ENCODE measurements at places on chromosomes 12 and 14. TPM values are rescaled to one million over a fixed set of nuclear protein-coding genes. Genes with fewer than 3 reads are reported as not detected.
A peak's percentile ranks its signal among the peaks of the same experiment; 100 is the strongest.

CPNE6 gene
- total RNA-seq, result not detected

BCL11B gene
- total RNA-seq, result 0.21 TPM

KLRC4 gene
- not detected for total RNA-seq

TBPL2 gene
- not detected for total RNA-seq

B4GALNT1 gene
- 16.3 TPM for total RNA-seq

ACVRL1 gene
- 68.4 TPM for total RNA-seq

PSMC6 gene
- total RNA-seq, result 44.7 TPM

AHNAK2 gene
- 135 TPM for total RNA-seq

BTG1 gene
- 42.8 TPM for total RNA-seq

KCNA5 gene
- total RNA-seq, result 2.2 TPM

GLS2 gene
- 2.1 TPM for total RNA-seq

ARHGAP9 gene
- total RNA-seq, result 7.1 TPM

DNA sequence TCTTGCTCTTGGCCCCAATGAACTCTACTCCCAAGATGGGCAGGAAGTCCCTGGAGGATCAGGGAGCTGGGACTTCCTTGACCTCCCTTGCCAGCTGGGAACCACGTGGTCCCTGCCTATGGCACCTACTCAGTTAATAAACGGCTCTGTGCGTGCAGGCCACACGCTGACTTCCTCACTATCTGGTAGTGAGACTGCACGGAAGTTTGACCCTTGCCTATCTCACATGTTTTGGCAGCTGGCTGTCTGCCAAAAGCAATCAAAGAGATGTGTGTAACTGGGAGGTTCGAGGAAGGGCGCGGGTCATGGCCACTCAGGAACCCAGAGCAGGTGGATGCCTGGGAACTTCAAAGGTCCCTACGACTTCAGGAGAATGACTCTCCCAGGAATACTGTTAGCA, 57.9 kb downstream of the RFLNA start:
- no peak for DNase-seq
- H3K4me3 ChIP-seq, result no peak overlapping the region
- peak overlapping the region; percentile 60 for H3K27ac ChIP-seq
- H3K36me3 ChIP-seq, result peaks cover 49% of the 10 kb centered on the region
- peaks cover 8% of the 10 kb centered on the region for H3K4me1 ChIP-seq
- H3K27me3 ChIP-seq, result no peaks in the 10 kb centered on the region

- H3K27ac ChIP-seq, result no peak overlapping the region
- H3K4me1 ChIP-seq, result no peaks in the 10 kb centered on the region
Observed at GRCh38 chr14:101047326-101047725, 143.8 kb upstream of the RTL1 start.

GRCh38 chr12:120905856-120906384, 1.8 kb upstream of the SPPL3 start:
- H3K36me3 ChIP-seq, result no peaks in the 10 kb centered on the region
- no peak for DNase-seq
- no peaks in the 10 kb centered on the region for H3K27me3 ChIP-seq
- peaks cover 35% of the 10 kb centered on the region for H3K4me1 ChIP-seq

DNA sequence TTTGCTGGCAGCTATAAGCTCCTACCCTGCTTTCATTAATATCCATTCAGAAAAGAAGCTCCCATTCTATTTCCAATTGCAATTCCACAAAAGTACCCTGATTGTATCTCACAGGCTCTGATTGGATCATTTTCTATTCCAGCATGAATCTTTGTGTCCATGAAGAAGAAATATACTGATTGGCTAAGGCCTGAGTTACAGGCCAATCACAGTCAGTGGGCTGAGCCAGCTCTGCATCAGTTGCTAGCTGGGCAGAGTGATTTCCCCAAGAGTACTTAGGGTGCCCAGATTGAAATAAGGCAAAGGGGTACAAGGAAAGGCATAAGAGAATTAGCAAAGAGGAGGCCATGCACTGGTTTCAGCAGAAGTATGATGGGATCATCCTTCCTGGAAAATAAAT, 14.4 kb downstream of the ART4 start:
- no peak overlapping the region for H3K27ac ChIP-seq
- no peak for DNase-seq
- H3K27me3 ChIP-seq, result no peaks in the 10 kb centered on the region
- H3K4me3 ChIP-seq, result no peak overlapping the region
- H3K36me3 ChIP-seq, result no peaks in the 10 kb centered on the region

- no peaks in the 10 kb centered on the region for H3K27me3 ChIP-seq
- no peak for DNase-seq
- no peak overlapping the region for H3K27ac ChIP-seq
- peaks cover 89% of the 10 kb centered on the region for H3K36me3 ChIP-seq
- H3K4me1 ChIP-seq, result no peaks in the 10 kb centered on the region
Observed at GRCh38 chr12:122991623-122992275, 11.3 kb downstream of the ARL6IP4 start.

- no peak overlapping the region for H3K27ac ChIP-seq
- peaks cover 6% of the 10 kb centered on the region for H3K36me3 ChIP-seq
- H3K27me3 ChIP-seq, result no peaks in the 10 kb centered on the region
Observed at GRCh38 chr12:64335886-64336466, 54.6 kb downstream of the C12orf56 start.

DNA sequence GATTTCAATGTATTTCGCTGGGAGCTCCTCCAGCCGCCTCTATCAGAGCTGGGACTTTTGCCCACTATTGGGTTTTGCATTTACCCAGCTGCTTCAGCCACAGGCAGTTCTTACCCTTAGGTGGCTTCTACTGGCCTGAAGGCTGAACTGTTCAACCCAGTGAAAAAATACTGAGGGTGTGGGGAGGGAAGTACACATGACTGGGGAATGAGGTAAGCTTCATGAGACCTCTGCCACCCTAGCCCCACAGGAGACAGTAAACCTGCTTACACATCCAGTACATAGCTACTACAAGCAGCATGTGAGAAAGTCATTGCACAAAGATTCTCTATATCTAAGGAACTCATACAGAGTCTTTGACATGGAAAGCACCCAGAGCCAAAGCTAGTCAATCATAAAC, 411.1 kb downstream of the SYT1 start:
- H3K27me3 ChIP-seq, result no peaks in the 10 kb centered on the region
- no peak overlapping the region for H3K4me3 ChIP-seq
- DNase-seq, result no peak
- H3K27ac ChIP-seq, result no peak overlapping the region
- no peaks in the 10 kb centered on the region for H3K4me1 ChIP-seq
- H3K36me3 ChIP-seq, result no peaks in the 10 kb centered on the region

DNA sequence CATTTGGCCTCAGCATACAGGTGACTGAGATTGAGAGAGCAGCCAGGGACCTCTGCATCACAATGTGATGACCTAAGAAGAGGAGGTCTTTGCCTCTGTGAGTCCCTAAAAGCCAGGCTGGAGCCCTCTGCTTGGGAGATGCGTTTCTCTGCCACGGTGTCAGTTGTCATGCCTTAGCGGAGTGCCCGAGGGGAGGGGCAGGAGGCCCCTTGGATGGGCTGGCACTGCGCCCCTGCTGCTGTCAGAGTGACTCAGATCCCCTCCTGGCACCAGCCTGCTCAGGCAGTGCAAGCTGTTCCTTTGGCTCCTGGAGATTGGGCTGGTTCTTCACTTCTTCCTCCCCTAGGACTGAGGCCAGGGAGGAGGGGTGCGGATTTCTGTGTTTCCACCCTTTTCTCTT, 64.9 kb upstream of the KCNA5 start:
- DNase-seq, result no peak
- H3K4me1 ChIP-seq, result no peaks in the 10 kb centered on the region
- no peaks in the 10 kb centered on the region for H3K27me3 ChIP-seq
- H3K4me3 ChIP-seq, result no peak overlapping the region
- no peak overlapping the region for H3K27ac ChIP-seq

GRCh38 chr14:95871531-95871930, 5.1 kb upstream of the TUNAR start:
- H3K4me3 ChIP-seq, result no peak overlapping the region
- H3K27ac ChIP-seq, result no peak overlapping the region
- no peak for DNase-seq
- H3K4me1 ChIP-seq, result no peaks in the 10 kb centered on the region

DNA sequence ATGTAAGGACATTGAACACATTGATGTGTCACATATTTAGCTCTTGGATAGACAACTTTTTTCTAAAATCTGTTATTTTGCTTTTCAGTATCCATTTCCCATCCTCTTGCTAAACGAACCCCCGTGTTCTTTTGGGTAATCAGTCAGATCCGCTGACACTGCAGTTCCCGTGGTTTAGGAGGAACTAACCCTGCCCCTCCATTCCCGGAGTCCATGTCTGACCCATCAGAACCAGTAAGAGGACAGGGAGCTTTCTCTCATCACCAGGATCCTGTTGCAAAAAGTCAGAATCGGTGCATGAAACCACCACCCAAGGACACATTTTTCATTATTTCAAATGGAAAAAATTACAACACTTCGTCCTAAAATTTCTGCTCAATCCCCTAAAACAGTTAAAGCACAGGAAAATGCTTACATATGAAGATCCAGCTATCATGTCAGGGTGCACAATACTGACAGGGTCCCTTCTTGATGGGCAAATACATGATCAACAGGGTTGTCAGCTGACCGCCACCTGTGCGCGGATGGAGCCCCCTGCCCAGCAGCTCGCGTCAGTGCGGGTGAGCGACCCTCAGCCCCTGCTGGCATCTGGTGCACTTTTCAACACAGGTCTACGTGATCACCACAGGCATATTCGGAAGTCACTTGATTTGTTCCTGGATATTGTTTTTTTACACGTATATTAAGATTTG, 276.8 kb downstream of the ADGRD1 start:
- DNase-seq, result no peak
- peaks cover 15% of the 10 kb centered on the region for H3K27me3 ChIP-seq
- H3K36me3 ChIP-seq, result no peaks in the 10 kb centered on the region
- no peaks in the 10 kb centered on the region for H3K4me1 ChIP-seq
- H3K4me3 ChIP-seq, result no peak overlapping the region

DNA sequence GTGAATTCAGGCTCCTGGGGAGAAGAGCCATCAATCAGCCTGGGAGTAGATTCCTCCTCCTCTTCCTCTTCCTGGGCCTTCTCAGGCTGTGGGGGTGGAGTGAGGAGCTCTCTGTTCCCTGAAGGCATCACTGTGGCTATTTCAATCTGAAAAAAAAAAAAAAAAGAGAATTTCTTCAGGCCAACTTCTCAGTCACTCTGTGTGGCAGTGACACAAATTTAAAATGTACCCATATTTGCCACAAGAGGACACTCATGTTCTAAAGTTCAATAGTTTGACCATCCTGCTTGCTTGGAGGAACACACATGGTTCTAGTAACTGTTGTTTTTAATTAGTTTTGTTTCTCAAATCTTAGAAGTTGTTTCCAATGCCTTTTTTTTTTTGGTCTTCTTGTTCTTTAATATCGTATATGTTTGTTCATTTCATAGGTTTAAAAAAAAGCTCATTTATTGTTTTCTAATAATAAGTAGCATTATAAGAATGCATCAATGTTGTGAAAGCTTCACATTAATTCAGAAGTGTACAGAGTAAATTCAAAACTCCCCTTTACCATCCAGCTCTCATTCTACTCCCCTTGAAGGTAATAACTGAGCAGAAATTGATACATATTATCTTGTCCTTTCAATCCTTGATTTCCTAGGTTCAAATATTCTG, 23.3 kb upstream of the CCER1 start:
- H3K27ac ChIP-seq, result no peak overlapping the region
- H3K4me3 ChIP-seq, result no peak overlapping the region
- H3K36me3 ChIP-seq, result no peaks in the 10 kb centered on the region
- DNase-seq, result no peak

GRCh38 chr14:62162998-62163589, 400.9 kb downstream of the SNAPC1 start:
- no peaks in the 10 kb centered on the region for H3K36me3 ChIP-seq
- no peak overlapping the region for H3K4me3 ChIP-seq
- no peak overlapping the region for H3K27ac ChIP-seq
- DNase-seq, result peak; percentile 14
- H3K27me3 ChIP-seq, result no peaks in the 10 kb centered on the region

GRCh38 chr12:123516216-123516780, 17.2 kb downstream of the RILPL1 start:
- H3K27me3 ChIP-seq, result no peaks in the 10 kb centered on the region
- H3K27ac ChIP-seq, result no peak overlapping the region

GRCh38 chr12:126139355-126139754, 1074.1 kb downstream of the AACS start:
- H3K36me3 ChIP-seq, result no peaks in the 10 kb centered on the region
- no peak for DNase-seq
- H3K27ac ChIP-seq, result no peak overlapping the region
- H3K4me3 ChIP-seq, result no peak overlapping the region
- H3K4me1 ChIP-seq, result no peaks in the 10 kb centered on the region

GRCh38 chr12:92539976-92540781, 162.6 kb upstream of the PLEKHG7 start:
- H3K4me1 ChIP-seq, result no peaks in the 10 kb centered on the region
- no peaks in the 10 kb centered on the region for H3K27me3 ChIP-seq
- no peaks in the 10 kb centered on the region for H3K36me3 ChIP-seq
- peak overlapping the region; percentile 77 for H3K27ac ChIP-seq
